Upper lobe of right lung (tissue), 1 donor: ENCODE measurements at places on chromosomes 13 and 19. TPM values are rescaled to one million over a fixed set of nuclear protein-coding genes. Genes with fewer than 3 reads are reported as not detected.

DNA sequence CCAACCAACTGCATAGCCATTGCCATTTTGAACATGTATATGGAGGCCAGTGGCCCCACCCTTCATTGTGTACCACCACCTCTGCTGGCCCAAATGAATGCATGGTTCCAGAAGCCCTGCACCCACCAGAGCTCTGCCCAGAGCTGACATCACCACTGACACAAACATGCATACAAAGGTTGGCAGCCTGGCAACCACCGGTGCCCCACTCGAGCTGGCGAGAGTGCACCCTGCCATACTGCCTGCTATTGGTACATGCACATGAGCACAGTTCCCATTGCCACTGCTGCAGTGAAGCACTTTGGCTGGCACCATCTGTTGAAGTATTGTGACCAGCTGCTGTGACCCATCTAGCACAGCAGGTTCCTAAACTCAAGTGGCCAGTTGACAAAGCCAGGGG, 1564.9 kb downstream of the OLFM4 start:
- H3K27me3 ChIP-seq: no peaks in the 10 kb centered on the region
- no peaks in the 10 kb centered on the region for H3K36me3 ChIP-seq
- no peaks in the 10 kb centered on the region for H3K4me1 ChIP-seq
- no peak overlapping the region for H3K27ac ChIP-seq
- H3K4me3 ChIP-seq: no peak overlapping the region

Gene ZNF793
- total RNA-seq: 4.2 TPM

GRCh38 chr13:32515246-32515645, 23.3 kb downstream of the N4BP2L2 start:
- no peak overlapping the region for H3K4me3 ChIP-seq
- H3K36me3 ChIP-seq: peaks cover 71% of the 10 kb centered on the region
- H3K4me1 ChIP-seq: no peaks in the 10 kb centered on the region
- no peak for DNase-seq

- no peak overlapping the region for H3K4me3 ChIP-seq
- peak overlapping the region; percentile 56 for H3K27ac ChIP-seq
- DNase-seq: no peak
- H3K27me3 ChIP-seq: no peaks in the 10 kb centered on the region
- H3K36me3 ChIP-seq: no peaks in the 10 kb centered on the region
- H3K4me1 ChIP-seq: peaks cover 75% of the 10 kb centered on the region
Measured at GRCh38 chr19:56112313-56112709, 8.8 kb downstream of the ZNF787 start.

Gene THSD8
- 2.8 TPM for total RNA-seq

DNA sequence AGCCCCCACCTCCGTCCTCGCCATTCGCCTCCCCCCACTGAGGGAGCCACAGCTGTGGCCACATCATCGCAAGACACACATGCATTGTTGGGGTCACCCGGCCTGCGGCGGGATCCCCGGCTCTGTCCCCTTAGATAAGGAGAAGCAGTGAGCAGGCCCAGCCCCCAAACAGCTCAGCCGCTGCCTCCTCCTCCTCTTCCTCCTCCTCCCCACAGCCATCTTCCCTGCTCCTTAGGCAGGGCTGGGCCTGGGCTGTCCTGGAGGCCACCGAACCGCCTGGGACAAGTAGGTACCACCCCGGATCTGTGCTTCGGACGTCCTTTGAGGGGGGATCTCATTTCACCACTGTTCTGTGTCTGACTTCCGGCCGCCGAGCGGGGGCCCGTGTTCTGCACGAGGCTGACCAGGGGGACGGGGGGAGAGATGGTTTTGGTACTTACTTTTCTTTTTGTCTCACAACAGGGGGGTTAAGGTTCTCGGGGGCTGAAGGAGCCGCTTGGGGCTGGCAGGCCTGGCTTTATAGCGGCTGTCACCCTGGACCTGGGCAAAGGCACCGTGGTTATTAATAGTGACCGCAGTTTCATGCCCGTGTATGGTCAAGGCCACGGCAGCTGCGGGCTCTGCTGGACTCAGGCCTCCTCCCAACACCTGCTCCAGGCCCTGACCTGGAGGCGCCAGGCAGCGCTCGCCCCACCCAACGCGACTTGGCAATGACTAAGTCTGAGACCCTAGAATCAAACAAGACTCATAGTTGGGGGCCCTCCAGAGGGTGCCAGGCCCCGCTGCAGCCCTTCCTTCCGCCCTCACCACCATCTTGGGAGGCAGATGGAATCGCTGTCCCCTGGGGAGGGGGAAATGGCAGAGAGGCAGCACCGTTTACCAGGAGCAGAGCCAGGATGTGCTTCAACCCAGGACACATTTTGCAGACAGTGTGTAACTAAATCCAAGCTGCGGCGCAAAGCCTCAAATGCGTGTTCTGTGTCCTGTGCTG, 18.3 kb downstream of the NMRK2 start:
- no peaks in the 10 kb centered on the region for H3K4me1 ChIP-seq
- no peaks in the 10 kb centered on the region for H3K36me3 ChIP-seq
- no peak overlapping the region for H3K27ac ChIP-seq
- H3K4me3 ChIP-seq: peak overlapping the region; percentile 2

Gene CYP4F12
- 3.7 TPM for total RNA-seq

GRCh38 chr13:102721800-102722231, 27.0 kb upstream of the METTL21C start:
- H3K27ac ChIP-seq: no peak overlapping the region
- H3K4me1 ChIP-seq: no peaks in the 10 kb centered on the region
- H3K4me3 ChIP-seq: no peak overlapping the region

Gene ZNF530
- total RNA-seq: 2.9 TPM

Gene FAAP24
- total RNA-seq: 0.90 TPM

DNA sequence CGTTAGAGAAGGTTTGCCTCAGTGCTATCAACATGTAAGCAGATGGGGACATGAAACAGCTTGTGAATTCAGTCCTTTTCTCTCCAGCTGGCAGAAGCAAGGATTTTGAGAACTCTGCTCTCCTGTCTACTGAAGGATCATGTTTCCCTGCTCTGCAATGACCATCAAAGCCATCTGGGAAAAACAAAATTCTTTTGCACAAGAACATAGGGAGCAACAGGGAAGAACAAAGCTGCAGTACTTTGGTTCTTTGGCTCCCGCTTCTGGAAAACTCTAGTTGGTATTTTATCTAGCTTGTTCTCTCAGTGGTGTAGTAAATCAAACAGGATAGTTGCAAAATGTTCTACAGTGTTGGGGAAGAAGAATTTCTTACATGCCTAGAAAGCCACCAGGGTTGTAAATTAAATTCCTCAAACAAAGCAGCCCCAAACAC, 270.4 kb downstream of the ENOX1 start:
- no peaks in the 10 kb centered on the region for H3K36me3 ChIP-seq
- H3K27me3 ChIP-seq: no peaks in the 10 kb centered on the region
- no peak overlapping the region for H3K27ac ChIP-seq
- peaks cover 6% of the 10 kb centered on the region for H3K4me1 ChIP-seq
- no peak for DNase-seq

DNA sequence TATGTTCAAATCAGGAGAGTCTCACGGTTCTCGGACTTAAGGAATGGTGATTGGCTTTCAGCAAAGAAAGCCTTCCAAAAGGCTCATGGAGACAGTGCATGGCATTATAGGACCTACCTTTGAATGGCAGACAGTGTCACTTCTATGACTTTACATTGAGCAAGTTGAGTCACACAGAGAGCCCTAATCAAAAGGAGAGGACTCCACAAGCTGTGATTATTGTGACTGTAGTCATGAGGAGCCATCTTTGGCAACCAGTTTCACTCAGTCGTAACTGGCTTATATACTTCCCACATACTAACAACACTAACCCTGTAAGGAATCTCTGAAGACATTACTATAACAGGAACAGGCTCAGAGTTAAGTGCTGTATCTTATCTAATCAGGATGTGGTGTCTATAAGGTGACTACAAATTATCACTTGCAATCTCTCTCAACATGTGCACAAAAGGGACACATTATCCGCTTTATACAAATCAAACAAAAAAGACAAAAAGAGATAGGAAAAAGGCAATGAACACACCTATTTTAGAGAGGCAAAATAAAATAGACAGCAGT, 6.1 kb downstream of the LGALS14 start:
- H3K27me3 ChIP-seq: no peaks in the 10 kb centered on the region
- no peak overlapping the region for H3K4me3 ChIP-seq
- H3K27ac ChIP-seq: no peak overlapping the region
- H3K4me1 ChIP-seq: no peaks in the 10 kb centered on the region
- DNase-seq: no peak
- H3K36me3 ChIP-seq: no peaks in the 10 kb centered on the region

Gene IL11
- total RNA-seq: 0.84 TPM

DNA sequence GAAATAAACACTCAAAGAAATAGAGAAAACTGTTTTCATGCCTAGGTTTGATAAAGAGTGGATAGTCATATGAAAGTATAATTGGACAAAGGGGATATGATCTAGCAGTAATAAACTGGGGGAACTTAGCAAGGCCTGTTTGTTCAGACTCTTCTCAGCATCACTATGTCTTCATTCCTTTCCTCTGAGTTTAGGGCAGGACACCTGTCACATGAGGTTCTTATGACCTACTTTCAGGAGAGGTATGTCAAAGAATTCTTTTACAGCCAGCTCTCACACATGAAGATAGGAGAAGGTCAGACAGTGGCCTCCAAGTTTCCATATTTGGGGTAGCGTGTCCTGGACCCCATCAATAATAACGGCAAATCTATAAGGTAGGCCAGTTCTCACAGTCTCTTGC, 11.4 kb upstream of the RFXAP start:
- no peaks in the 10 kb centered on the region for H3K27me3 ChIP-seq
- no peak overlapping the region for H3K4me3 ChIP-seq
- no peaks in the 10 kb centered on the region for H3K36me3 ChIP-seq
- DNase-seq: no peak
- H3K4me1 ChIP-seq: no peaks in the 10 kb centered on the region

- no peak overlapping the region for H3K4me3 ChIP-seq
- H3K27ac ChIP-seq: no peak overlapping the region
- no peaks in the 10 kb centered on the region for H3K4me1 ChIP-seq
- H3K36me3 ChIP-seq: no peaks in the 10 kb centered on the region
- no peaks in the 10 kb centered on the region for H3K27me3 ChIP-seq
Measured at GRCh38 chr13:21960108-21960507, 289.2 kb downstream of the FGF9 start.

GRCh38 chr13:48246102-48246501, 13.1 kb downstream of the ITM2B start:
- no peak for DNase-seq
- H3K4me3 ChIP-seq: no peak overlapping the region
- H3K4me1 ChIP-seq: peaks cover 71% of the 10 kb centered on the region
- H3K36me3 ChIP-seq: peaks cover 15% of the 10 kb centered on the region
- no peaks in the 10 kb centered on the region for H3K27me3 ChIP-seq
- no peak overlapping the region for H3K27ac ChIP-seq

Gene PRR22
- total RNA-seq: 2.0 TPM

DNA sequence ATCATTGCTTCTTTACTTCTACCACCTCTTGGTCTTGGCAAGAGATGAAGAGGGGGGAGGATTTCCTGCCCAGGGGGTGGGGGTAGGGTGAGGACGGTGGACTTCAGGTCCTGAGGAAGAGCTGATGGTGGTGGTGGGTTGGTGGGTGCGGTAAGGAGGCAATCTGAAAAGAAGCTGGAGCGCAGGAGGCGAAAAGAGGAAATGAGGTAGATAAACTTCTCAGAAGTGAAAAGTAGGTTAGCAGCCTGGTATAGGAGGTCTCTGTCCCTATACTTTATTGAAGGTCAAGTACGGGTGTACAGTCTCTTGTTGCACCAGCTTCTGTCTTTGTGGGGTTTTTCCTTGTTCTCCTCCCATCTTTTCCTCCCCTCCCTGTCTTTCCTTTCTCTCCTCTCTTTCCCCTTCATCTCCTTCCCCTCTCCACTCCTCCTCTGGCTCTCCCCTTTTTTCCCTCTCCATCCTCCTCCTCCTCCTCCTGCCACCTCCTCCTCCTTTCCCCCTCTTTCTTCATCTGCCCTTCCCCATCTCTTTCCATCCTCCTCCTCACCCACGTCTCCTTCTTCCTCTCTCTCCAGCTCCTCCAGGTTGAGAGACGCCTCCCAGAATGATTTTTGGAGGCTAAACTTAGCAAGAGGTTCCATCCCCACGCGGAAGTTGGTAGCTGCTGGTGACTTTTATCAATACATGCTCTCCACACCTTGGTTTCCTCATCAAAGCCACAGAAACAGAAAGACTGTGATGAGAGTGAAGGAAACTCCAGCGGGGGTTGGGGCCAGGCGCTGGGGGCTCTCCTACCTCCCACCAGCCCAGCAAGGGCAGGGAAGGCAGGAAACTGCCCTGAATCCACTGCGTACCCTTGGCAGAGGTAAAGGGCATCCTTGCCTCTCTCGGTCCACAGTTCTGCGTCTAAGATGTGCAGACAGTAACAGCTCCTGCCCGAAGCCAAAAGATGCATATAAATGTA, 15.3 kb downstream of the TNFSF14 start:
- H3K27me3 ChIP-seq: peaks cover 21% of the 10 kb centered on the region
- no peaks in the 10 kb centered on the region for H3K36me3 ChIP-seq
- no peak for DNase-seq
- H3K4me3 ChIP-seq: no peak overlapping the region
- no peaks in the 10 kb centered on the region for H3K4me1 ChIP-seq

Gene IL12RB1
- 6.2 TPM for total RNA-seq

GRCh38 chr19:49952906-49953305, 8.1 kb downstream of the SIGLEC11 start:
- no peaks in the 10 kb centered on the region for H3K27me3 ChIP-seq
- no peak for DNase-seq
- no peak overlapping the region for H3K4me3 ChIP-seq
- no peak overlapping the region for H3K27ac ChIP-seq

- no peaks in the 10 kb centered on the region for H3K36me3 ChIP-seq
- no peak overlapping the region for H3K27ac ChIP-seq
- H3K4me3 ChIP-seq: no peak overlapping the region
- H3K4me1 ChIP-seq: peaks cover 24% of the 10 kb centered on the region
- DNase-seq: no peak
Measured at GRCh38 chr19:10514211-10515145, 2.8 kb downstream of the S1PR5 start.

GRCh38 chr13:51645761-51646670, 61.8 kb downstream of the WDFY2 start:
- no peaks in the 10 kb centered on the region for H3K36me3 ChIP-seq
- H3K27ac ChIP-seq: peak overlapping the region; percentile 55
- H3K4me1 ChIP-seq: peaks cover 31% of the 10 kb centered on the region

DNA sequence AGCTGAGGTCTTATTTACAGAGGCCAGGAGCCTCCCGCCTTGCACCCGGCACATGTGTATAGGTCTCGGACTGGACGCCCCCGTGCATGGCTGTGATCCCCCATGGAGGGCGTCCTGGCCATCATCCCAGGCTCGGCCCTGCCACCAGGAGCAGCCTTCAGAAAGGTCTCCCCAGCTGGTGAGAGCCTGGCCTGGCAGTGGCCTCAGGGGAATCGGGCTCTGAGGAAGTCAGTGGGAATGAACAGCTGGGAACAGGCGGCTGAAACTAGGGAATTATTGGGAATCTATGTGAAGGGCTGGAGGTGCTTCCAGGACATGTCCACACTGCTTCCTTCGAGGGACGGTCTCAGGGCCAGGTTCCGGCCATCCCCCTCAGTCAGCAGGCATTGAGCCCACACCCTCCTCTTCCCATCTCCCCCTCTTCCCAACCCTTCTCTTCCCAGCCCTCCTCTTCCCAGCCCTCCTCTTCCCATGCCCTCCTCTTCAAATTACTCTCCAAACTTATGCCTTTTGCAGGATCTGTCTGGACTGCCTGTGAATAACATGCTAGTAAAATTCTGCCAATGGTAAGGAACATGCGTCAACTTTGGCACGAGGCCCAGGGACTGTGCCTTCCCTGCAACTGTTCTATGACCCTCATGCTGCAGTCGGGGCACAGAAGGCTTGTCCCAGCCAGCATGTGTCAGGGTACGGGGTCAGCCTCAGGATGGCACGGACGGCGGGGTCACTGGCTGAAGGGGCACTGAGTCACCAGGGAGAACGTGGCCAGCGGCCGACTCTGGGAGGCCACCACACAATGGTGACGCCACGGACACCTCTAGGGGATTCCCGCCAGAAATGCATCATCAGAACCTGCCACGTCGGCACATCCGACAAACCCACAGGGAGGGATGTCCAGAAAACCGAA, 24.2 kb upstream of the C13orf46 start:
- no peaks in the 10 kb centered on the region for H3K4me1 ChIP-seq
- H3K27me3 ChIP-seq: no peaks in the 10 kb centered on the region
- no peak for DNase-seq
